Muscle of back (tissue), 13 donors: ENCODE measurements at places on chromosomes 6 and 20.
A peak's percentile ranks its signal among the peaks of the same experiment; 100 is the strongest.

DNA sequence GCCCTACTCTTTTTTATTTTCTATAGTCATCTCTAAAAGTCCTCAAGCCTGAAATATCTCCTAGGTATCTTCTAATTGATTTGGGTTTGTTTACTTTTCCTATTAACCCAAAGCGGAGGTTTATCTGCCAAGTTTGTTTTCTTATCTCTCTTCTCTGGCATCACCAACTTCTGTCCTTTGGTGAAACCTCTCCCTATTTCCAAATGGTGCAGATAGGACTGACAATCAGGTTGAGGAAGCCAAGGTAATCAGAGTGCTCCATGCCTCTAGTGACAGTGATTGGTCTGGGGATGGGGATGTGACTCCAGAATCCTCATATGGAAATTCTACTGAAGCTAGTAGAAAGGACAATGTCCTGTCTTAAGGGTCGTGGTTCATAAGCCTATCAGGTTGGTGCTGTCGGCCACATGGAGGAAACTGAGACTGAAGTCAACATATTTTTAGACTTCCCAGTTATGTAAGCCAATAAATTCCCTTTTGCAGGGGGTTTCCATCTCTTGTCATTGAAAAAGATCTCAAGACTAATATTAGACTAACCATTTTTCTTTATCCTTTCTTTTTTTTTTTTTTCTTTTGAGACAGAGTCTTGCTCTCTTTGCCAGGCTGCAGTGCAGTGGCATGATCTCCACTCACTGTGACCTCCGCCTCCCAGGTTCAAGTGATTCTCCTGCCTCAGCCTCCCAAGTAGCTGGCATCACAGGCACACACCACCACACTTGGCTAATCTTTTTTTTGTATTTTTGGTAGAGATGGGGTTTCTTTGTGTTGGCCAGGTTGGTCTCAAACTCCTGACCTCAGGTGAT lies 28.0 kb downstream of the KIF6 start:
- DNase-seq = no peak

GRCh38 chr6:6925391-6926164 lies 182.2 kb upstream of the RREB1 start:
- no peak for DNase-seq

DNA sequence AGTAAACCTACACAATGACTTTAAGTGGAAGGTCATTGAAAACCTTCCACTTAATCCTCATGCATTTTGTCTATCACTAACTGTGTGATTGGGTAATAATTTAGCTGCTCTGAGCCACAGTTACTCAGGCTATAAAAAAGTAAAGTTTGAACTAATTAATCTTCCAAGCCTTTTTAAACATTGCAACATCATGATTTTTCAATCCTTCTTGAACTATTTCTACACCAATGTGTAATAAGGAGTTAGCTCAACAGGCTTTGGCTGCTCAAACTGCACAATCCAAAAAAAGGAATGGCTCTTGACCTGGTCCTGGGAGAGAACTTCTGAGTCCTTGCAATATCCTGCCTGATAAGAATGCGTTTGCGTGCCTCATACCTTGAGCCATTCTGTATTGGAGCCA lies 34.8 kb upstream of the FILIP1 start:
- DNase-seq = no peak

- DNase-seq = peak; percentile 29
Observed at GRCh38 chr6:63859528-63859927, 223.9 kb downstream of the PHF3 start.

DNA sequence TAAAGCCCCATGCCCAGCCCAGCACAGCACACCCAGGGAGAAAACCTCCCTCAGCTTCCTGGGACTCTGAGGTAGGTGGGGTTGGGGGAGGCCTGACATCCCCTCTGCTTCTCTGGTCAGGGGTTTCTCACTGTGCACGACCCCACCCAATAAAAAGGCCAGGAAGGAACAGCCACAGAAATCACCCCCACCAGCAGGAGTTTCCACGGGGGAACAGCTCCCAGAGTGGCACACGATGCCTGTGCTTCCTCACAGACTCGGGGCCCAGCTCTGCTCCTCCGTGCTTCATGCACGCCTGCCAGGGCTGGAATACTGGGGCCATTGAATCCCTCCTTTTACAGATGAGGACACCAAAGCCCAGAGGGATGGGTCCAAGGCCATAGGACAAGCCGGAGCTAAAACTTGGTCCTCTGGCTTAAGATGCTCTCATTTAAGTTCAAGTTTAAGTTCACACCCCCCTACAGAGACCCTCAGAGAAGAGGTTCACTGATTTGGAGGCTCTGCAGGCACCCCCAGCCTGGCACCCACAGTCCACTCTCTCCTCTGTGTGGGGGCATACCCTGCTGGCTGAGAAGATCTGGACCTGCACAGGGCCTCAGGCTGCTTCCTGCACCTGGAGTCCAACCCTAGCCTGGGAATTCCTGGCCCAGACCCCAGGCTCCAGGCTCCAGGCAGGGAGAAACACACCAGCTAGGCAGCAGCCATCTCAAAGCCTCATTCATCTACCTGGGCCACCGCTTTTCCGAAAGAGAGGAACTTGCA lies 14.3 kb downstream of the ACSS1 start:
- no peak for DNase-seq

GRCh38 chr6:57069228-57069627 lies 20.8 kb upstream of the ZNF451 start:
- no peak for DNase-seq

GRCh38 chr6:130307752-130308361 lies 58.0 kb upstream of the TMEM200A start:
- DNase-seq = no peak

GRCh38 chr6:126672649-126673048 lies 332.7 kb downstream of the CENPW start:
- DNase-seq = no peak

DNA sequence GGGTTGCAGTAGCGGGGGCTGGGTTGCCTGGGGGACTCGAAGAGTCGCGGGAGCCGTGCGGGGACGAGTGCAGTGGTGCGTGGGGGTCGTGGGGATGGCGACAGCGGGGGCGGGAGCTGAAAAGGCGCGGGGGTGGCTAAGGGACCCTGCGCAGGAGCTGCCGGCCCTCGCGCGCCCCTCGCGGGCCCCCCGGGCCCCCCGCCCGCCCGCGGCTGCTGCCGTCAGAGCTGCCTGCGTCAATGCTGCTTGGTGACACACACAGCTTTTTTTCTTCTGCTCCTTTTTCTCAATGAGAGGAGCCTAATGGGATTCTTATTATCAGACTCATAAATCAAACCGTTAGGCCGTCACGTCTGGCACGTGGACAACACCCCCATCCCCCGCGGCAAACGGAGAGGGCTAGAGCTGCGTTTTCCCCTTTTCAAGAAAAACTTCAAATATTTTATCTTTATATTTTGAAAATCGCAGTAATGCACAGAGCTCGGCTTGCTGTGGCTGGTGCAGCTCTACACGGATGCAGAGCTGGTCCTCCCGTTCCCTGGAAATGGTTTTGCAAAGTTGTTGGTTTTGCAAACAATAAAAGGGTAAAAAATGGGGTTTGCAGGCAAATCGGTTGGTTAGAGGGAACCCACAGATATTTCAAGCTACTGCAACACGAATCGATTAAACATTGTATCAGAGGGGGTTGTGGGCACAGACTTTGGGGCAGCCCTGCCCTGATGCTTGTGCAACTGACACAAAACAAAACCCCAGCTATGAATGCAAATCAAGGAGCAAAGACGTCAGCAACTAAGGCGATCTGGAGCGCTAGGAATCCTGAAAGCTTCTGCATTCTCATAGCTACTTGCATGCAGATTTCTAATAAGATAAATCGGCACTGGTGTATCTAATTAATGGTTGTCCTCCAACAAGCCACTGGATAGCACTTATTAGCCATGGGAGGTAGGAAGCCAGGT lies 161.4 kb downstream of the TBXT start:
- DNase-seq = peak; percentile 86

GRCh38 chr6:62059901-62060300 lies 226.1 kb downstream of the KHDRBS2 start:
- no peak for DNase-seq

- no peak for DNase-seq
Observed at GRCh38 chr6:151351146-151351700, 40.1 kb downstream of the ZBTB2 start.

DNA sequence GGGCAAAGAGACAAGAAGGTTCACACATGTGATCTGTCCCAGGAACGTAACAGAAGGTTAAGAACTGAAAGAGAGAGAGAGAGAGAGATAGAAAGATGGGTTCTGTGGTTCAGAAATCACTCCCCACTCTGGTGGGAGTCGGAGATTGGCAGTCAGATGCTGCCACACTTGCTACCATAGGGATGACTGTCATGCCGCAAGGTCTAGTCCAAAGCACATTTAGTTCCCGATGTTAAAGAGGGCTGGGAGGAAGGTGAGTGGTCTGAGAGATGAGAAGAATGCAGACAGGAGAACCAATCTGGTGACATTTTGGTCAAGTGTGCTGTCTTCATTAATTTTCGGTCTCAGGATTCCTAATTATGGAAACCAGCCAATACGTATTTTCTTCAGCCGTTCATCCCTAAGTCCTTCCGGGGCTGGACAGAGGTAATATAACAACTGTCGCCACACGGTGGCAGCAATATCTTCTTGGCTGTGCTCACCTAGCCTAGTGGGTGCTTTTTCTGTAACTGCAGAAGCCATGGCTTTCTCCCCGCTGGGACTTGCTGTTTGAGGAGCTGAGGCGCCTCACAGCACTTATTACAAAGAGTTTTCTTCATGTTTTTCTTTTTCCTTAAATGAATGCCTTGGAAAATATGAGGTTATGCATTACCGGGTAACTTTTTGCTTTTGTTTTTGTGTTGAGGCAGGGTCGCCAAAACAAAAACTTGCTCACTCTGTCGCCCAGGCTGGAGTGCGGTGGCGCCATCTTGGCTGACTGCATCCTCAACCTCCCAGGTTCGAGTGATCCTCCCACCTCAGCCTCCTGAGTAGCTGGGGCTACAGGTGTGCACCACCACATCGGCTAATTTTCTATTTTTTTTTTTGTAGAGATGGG lies 46.0 kb downstream of the SLC35D3 start:
- DNase-seq = peak; percentile 65

DNA sequence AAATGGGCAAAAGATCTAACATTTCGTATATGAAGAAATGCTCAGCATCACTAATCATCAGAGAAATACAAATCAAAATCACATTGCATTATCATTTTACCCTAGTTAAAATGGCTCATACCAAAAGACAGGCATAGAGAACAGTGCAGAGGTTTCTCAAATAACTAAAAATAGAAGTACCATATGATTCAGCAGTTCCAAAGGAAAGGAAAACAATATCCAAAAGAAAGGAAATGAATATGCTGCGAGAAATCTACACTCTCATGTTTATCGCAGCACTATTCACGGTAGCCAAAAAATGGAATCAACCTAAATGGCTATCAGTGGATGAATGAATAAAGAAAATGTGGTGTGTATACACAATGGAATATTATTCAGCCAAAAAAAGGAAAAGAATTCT lies 63.5 kb downstream of the VTA1 start:
- no peak for DNase-seq

DNA sequence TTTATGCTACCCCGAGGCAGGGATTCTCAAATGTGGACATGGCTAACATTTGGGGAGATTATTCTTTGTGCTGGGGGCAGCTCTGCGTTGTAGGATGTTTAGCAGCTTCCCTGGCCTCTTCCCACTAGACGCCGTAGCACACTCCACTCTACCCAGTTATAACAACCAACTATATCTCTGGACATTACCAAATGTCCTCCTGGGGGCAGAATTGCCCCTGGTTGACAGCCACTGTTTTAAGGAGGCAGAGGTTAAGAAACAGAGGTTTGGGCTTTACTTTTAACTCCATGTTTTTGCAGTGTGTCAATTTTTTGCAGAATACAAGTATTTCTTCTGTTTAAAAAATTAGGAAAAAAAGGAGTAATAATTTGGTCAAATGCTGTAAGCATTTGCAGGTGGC lies 56.2 kb upstream of the BMP6 start:
- DNase-seq = no peak

- DNase-seq = no peak
Observed at GRCh38 chr6:131005439-131006016, 57.5 kb downstream of the EPB41L2 start.

DNA sequence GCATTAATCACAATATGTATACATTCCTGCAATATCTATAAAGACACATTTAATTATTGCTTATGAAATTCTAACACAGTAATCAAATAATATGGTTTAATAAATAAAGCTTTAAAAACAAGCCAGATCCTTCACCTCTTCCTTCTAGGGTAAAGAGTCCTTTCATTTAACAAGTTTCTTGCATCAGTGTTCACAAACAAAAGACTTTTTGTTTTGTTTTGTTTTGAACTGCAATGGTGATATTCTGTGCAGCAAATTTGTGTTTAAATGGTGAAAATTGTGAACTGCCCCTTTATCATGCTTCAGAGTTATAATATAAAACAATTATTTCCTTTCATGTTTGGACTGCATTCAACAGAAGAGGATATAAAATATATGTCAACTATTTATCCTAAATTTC lies 177.3 kb downstream of the EPHA7 start:
- no peak for DNase-seq

DNA sequence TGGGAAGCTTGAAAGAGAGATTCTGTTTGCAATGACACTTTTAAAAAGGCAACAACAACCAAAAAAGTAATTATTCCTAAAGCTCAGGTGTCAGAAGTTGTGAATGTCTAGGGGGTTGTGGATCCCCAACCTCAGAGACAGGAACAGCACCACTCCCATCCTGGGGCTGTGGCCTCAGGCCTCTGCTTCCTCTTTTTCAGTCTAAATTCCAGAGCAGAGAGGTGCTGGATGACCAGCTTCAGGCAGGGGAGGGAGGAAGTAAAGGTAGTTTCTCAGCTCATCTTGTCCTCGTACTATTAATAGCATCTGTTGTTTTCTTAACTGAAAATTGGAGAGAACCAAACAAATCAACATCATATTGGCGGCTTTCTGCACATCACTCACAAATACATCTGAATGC lies 8.3 kb downstream of the NT5E start:
- DNase-seq = no peak

GRCh38 chr6:4880363-4880762 lies 104.2 kb downstream of the CDYL start:
- no peak for DNase-seq

GRCh38 chr6:125188037-125188436 lies 34.5 kb downstream of the TPD52L1 start:
- no peak for DNase-seq

DNA sequence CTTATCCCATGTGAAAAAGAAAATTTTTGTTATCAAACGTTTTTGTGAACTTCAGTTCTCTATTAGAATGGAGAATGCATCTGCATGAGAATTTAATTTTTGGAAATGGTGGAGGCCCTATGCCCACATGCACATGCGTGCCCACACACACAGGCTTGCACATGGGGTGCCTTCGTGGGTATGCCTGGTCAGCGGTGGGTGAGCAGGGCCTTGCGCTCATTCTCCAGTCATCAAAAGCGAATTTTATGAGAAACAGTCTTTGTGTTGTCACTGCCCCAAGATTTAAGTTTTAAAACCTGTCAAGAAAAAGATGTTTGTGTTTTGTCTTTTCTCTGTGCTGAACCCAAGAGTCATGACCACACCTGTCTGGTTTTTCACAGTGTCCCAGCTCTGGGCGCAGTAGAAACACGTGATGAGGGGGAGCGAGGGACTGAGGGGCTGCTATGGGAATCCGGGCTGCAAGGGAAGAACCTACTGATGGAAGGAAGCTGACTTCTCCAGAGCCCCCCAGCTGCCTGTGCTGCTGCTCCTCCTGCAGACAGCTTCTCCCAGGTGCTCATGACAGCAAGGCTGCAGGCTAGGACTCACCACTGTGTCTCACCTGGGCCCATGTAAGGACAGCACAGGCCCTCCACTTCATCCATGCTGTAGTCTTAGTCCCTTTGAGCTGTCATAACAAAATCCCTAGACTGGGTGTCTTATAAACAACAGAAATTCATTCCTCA lies 153.6 kb downstream of the SYCP2 start:
- DNase-seq = no peak

- DNase-seq = no peak
Observed at GRCh38 chr6:99940582-99940981, 53.4 kb downstream of the MCHR2 start.

- DNase-seq = no peak
Observed at GRCh38 chr6:8218861-8219260, 116.5 kb upstream of the EEF1E1 start.
